IPS-NIHi11 (cell line): ENCODE measurements at places on chromosomes 12 and 14.

GRCh38 chr12:2221030-2221621 lies 168.3 kb downstream of the CACNA1C start:
- DNase-seq = no peak

- DNase-seq = no peak
These were observed 106.9 kb upstream of the ATF7IP start for GRCh38 chr12:14258575-14258940.

GRCh38 chr12:108597559-108598471 lies at the start of gene TMEM119:
TMEM119 (minus strand) TSS chr12:108598084; CDS start chr12:108592383, 5,701 bp downstream.
- DNase-seq = peak; percentile 59

DNA sequence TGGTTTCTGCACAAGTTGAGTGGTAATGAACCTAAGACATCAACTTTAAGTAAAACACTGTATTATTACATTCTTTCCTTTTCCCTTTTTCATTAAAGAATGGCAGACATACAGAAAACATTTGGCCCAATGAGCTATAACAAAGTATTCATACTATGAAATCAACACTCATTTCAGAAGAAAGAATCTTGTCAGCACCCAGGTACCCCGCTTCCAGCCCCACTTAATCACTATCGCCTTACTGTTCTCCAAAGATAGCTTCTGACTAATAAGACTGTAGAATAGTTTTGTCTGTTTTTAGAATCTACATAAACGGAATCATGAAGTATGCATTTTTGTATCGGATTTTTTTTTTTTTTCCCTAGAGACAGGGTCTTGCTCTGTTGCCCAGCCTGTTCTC lies 9.5 kb downstream of the CNTN1 start:
- no peak for DNase-seq

DNA sequence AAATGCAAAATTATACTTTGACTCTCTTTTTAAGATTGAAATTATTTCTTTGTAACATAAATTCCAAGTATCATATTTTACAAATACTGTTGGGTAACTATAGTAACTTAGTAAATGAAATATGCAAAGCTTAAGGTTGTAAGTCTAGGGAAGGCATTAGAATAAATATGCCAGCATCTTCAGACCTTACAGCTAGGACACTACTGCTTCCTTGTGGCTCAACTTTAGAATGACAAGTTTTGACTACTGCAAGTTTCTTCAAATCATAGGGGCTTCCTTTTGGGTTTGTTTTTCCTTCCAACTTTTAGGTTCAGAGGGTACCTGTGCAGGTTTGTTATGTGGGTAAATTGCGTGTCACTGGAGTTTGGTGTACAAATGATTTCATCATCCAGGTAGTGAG lies 17.7 kb upstream of the ANP32D start:
- no peak for DNase-seq

DNA sequence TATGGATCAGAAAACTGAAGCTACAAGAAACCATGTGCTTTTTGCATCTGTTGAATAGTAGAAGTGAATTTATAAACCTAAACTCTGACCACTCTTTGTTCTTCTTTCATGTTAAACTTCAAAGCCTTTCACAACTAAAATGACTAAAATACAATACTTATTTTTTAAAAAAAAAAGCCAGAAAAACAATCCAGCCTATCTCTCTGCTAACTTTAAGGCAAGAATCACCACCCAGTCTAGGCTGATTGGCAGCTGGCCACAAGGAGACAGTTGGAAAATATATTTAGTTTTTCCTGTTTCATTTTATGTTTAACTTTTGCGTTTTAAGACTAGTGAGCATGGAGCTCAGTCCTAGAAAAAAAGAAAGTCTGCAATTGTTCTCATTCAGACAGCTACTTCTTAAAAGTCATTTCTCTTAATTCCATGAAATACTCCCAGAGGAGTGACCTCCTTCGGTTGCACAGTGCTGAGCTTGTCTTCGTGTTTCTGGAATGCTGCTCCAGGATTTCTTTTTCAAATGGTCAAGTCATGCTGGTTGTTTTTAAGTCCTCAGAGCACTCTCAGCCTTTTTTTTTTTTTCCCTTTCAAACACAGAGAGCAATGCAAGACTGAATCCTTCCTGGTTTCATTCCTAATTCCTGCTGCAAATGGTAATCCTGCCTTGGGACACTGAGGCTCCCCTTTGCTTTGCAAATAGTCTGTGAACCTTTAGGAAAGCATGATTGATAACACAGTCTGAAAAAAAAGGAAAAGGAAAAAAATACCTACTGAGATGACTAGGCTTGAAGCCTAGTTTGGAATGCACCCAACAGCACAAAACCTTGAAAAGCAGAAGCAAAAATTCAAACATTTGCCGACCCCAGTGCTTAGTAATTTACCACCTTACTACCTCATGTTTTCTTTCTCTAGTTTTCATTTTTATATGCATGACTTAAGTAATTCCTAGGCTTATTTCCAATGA lies 233.3 kb upstream of the DAAM1 start:
- DNase-seq = no peak
